ENCODE measurements at places on chromosomes 2 and 18.
A peak's percentile ranks its signal among the peaks of the same experiment; 100 is the strongest.

GRCh38 chr2:46462936-46463335 lies 16.4 kb upstream of the TMEM247 start:
- DNase-seq = no peak

DNA sequence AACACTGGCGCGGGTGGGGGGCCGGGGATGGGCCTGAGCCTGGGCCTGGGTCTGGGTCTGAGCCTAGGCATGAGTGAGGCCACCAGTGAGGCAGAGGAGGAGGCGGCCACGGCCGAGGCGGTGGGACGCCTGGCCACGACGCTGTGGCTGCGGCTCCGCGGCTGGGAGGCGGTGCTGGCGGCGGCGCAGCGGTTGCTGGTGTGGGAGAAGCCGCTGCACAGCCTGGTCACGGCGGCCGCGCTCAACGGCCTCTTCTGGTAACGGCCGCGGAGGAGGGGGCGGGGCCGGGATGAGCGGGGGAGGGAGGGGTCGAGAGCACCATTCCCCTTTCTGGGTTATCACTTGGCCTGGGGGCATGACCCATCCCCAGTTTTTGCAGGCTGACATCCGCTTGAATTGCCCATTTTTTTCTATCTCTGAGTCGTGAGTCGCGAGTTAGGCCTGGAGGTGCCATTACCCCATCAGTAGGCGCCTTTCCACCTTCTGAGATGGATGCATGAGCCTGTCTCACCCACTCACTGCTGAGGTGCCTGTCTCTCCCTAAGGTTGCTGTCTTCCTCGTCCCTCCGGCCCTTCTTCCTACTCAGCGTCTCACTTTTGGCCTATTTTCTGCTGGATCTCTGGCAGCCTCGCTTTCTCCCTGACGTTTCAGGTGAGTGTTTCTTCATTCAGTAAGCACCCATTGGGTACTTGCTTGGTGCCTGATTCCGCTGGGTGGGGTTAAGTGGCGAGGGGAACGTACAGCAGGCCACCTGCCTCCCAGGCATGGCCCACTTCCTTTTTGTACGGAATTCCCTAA lies 501 bp downstream of the RETREG2 start:
- DNase-seq = peak; percentile 66

- no peak for DNase-seq
Observed at GRCh38 chr2:140786585-140786984, 1344.2 kb downstream of the LRP1B start.

DNA sequence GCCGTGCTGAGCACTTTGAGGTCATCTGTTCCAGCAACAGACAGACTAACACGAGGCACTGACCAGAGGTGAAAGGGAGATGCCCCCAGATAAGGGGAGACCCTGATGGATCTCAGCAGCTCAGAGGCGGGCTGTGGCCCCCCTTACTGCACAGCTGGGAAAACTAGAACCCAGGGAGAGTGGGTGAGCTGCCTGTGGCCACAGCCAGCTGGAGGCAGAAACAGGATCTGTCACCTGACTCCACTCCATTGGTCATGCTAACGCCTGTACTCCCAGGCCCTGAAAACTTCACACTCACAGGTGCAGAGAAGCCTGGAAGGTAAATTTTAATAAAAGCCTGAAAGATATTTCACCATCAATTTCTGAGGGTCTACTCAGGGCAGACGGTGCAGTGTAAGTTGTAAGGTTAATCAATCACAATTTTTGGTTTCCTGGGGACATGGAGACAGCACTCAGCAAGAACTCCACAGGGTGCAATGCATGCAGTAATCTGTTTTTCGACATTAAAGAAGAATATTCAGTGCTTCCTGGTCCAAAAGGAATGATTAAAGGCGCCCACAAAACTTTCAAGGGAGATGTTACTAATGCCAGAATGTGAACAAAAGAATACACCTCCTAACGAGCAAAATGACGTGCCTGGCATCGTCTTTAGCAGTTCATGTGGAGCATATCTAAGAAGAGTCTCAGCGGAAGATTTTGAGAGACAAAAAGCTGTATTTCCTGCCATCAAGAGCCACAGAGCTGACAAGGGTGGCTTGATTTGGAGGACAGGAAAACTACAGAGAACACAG lies 173.4 kb downstream of the EIPR1 start:
- no peak for DNase-seq

- no peak for DNase-seq
Observed at GRCh38 chr2:220371211-220371610, 743.8 kb downstream of the SLC4A3 start.

DNA sequence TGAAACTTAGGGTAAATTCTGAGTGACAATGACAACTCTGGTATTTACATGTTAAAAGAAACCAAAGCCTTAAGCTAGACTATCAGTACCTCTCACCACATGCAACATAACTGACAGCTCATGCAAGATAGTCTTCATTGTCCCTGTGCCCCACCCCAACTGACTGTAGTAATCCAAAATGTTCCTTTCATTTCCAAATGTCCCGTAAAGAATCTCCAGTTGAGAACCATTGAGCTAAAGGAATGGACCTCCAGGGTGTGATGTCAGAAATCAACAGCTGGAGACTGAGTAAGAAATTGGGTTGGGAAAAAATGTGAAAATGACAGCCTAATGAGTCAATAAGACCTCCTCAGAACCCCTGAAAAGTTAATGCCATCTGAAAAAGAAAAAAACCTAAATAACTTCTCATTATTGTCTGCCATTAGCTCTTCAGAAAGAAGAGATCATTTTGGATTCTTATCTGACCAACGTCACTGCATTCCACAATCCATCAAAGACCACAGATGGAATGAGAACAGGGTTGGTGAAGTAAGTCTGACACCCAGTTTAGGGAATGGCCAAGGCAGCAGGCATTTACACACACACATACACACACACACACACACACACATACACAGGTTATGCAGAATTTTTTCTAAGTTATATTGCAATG lies 51.7 kb upstream of the ACVR2A start:
- no peak for DNase-seq

- DNase-seq = no peak
Observed at GRCh38 chr18:58168993-58169392, 125.0 kb downstream of the NEDD4L start.

DNA sequence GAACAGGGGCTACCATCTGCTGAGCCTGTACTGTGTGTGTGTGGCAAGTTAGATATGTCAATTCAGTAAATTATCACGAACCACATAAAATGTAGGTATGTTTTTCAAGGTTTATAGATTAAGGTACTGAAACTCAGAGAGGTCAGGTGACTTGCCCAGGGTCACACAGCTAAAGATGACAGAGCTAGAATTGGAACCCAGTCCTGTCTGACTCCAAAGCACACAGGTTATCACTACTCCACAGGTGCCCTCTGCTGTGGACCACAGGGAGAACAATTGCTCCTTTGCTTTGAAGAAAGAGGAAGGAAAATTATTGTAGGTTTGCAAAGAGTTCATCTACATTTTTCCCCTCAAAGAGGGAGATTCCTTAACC lies 229.7 kb upstream of the AGAP1 start:
- no peak for DNase-seq

GRCh38 chr2:127737892-127738291 lies 36.6 kb downstream of the SFT2D3 start:
- no peak for DNase-seq

Measured in natural killer cell (primary cell).